ENCODE measurements at places on chromosomes 12 and 14.

- no peak for DNase-seq
These were observed 38.2 kb downstream of the PLXNC1 start for GRCh38 chr12:94186278-94187241.

DNA sequence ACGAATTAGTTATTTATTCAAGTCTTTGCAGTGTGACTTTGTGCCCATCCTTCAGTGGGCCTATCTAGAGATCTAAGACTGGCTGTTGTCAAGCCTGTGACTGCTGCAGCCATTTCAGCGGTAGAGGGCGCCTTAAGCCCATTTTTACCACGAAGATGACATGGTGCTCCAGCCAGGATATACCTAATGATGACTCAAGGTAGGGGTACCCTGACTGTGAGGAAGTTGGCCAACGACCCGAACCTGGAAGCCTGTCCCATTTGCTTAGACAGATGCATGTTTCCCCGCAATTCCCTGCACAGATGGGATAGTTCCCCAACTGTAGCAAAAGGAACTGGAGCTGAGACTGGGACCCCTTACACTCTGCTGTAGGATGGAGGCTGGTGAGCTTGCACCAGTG lies 41.3 kb downstream of the RAB3IP start:
- no peak for DNase-seq

- DNase-seq, result no peak
These were observed 167.8 kb downstream of the TMEM117 start for GRCh38 chr12:44003721-44004120.

GRCh38 chr12:13027508-13027907 lies 16.7 kb upstream of the FAM234B start:
- no peak for DNase-seq

- no peak for DNase-seq
These were observed 141.0 kb downstream of the MSRB3 start for GRCh38 chr12:65419284-65420072.

DNA sequence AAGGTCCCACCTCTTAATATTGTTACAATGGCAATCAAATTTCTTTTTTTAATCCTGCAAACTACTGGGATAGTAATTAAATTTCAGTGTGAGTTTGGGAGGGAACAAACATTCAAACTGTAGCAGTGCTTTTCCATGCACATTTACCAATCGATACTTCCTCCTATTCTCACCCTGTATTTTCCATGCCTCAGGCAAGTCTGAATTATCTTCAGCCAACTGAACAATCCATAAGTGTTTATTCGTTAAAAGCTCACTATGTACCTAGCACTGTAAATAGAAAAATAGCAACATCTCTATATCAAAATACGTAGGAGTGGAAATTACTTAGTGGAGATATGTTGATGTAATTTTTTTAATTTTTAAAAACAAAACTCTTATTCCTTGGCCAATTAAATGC lies 43.5 kb downstream of the CCDC177 start:
- no peak for DNase-seq

DNA sequence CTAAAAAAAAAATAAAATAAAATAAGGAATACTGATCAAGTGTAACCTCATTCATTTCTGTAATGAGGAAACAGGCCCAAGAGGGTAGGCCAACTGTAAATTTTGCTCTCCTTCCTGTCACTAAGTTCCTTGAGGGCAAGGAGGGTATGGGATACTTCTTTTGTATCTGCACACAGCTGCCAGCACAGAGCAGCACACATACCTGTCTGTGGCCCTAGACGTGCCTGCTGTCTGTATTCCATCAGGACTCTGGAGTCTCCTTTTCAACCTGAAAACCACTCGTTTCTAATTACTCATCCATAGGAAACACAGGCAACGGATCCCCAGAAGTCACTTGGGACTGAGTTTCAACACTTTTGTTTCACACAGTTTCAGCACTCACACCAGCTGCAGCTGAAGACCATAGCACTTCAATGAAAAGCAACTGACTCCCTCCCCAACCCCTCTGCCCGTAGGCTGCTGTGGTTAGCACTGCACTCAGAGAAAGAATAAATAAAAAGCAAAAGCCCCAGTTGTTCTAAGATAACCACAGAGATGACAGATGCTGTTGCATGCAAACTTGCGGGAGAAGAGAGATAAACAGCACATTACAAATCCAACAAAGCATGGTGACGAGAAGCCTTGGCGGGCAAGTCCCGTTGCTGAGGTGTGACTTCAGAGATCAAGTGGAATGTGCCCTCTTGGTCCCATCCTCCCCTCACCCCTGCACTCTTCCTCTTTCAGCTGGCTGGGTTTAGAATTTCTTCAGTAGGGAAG lies 24.9 kb downstream of the CRACR2A start:
- no peak for DNase-seq

DNA sequence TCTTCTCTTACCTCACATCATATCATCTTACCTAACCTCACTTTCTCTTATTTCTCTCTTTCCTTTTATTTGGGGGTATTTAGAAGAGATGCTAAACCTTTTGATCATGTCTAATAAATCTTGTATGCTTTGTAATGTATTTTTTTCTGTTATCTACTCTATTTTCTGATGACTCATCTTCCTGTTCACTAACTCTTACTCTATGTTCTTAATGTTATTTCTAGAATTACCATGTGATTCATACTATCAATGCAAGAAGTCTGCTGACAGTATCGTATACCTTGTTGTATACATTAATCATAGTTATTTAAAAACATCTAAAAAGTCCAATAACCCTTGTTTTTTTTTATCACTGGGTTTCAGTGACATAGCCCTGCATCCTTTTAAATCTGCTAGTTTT lies 62.3 kb downstream of the MGAT4C start:
- no peak for DNase-seq

GRCh38 chr12:116319898-116320621 lies 42.6 kb upstream of the MED13L start:
- no peak for DNase-seq

- no peak for DNase-seq
These were observed 17.1 kb downstream of the PLD4 start for GRCh38 chr14:104941508-104942365.

DNA sequence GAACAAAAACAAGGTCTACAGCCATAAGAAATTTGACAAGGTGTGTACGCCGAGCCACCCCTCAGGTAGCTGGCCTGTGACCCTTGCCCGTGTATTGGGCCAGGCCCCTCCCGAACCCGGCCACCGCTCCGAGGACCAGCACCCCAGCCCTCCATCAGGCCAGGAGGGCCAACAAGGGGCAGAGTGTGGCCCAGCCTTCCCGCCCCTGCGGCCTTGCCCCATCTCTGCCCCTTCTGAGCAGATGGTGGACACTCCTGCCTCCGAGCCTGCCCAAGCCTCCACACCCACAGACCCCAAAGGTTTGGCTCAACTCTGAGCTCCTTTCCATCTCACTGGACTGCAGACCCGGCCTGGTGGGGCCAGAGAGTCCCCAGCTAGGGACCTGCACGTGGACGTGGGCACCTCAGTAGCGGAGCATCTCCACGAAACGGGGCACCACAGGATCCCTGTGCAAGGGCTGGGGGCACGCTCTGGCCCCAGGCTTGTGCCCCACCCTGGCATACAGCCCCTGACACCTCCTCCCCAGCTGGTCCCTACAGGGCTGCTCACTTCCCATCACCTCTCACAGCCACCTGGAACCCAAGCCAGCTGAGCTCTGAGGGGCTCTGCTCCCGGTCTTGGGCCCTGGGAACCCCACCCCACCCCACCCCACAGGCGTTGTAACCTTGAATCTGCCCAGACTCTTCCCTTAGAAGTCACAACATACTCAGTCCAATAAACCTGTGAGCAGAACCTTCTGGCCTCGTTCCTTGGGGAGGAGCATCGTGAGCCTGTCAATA lies 3.3 kb downstream of the P2RX2 start:
- no peak for DNase-seq

DNA sequence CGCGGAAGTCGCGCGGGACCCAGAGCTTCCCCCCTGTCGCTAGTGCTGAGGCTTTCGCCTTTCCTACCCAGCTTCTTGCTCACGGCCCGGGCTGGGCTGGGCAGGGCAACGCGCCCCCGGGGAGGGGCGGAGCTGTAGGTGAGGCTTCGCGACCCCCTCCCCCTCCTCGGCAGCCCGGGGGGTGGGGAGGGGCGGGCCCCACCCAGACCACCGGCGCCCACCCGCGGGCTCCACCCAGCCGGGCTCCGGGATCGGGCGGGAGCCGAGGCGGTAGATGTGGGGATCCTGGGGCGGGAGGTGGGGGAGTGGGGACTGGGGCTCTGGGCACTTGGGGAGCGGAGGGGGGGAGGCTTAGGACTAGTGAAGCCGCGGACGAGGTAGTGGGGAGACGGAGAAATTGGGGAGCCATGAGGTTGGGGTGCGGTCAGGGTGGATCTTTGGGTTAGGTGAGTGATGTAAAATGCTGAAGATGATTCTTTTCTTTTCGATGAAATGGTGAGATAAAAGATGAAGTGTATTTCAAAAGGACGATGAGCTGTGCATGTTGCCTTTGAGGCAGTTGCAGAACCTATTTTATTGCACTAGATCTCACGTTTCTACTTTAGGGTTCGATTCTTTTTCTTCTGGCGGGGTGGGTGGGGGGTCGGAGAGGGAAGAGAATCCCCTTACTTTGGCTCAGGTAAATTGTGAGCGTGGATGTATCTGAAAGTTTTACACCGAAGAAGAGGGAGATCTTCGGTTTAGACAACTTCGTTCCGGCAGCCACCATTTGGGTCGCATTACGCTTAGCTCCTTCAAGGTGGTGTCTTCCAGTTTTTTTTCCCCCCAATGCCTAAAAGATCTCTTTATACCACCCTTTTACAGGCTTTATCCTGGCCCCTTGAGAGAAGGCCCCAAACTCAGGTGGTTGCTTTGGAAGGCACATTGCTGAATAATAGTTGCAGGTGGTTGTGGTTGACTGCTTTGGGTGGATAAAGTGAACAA lies 619 bp downstream of the ERC1 start:
- no peak for DNase-seq

GRCh38 chr12:12797794-12798152 lies 12.3 kb downstream of the APOLD1 start:
- DNase-seq, result no peak

DNA sequence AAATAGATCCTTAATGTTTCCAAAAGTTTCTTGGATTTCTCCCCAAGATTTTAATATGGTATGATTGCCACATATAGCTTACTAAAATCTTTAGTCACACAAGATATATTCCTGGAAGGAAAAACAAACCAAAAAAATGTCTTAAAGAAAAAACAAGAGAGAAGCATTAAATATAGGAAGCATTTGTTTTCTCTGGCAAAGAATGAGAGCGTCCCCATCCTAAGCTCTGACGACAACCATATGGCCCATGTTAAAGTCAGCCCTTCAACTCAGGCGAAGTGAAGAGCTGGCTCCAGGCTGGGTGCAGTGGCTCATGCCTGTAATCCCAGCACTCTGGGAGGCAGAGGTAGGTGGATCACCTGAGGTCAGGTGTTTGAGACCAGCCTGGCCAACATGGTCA lies 35.6 kb downstream of the GCH1 start:
- DNase-seq, result no peak

DNA sequence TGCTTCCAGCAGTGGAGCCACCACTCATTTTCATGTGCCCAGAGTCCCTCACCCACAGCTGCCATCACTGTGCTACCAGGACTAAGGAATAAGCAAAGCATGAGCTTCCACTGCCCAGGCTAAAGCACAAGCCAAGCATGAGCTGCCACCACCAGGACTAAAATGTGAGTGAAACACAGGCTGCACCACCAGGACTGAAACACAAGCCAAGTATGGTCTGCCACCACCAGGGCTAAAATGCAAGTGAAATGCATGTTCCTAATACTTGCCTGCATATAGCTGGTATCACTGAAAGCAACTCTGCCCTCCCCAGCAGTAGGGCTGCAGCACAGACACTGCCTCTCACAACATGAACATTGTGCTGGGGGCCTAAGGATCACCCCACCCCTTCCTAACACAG lies 30.0 kb downstream of the CEP83 start:
- no peak for DNase-seq

DNA sequence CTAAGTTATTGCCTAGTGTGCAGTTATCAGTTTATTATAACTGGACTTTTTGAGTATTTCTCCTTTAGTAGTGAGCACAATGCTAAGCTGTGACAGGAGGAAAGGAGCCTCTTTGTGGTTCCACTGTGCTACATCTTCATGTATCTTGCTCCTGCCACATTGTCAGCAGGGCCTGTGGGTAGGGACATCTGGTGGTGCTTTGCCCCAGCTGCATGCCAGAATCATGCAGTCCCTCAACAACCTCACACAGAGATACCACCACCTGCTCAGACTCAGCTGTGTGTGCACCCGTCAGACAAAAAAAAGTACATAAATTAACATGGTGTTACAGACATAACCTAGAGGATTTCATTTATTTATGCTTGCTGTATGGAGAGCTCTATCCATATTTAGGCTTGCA lies 51.1 kb downstream of the MIS18BP1 start:
- no peak for DNase-seq

Measured in stimulated activated CD4-positive, alpha-beta T cell treated with anti-CD3 and anti-CD28 coated beads, Interleukin-15, amount 100 ng/mL, for 1 hour (primary cell).